ENCODE measurements at places on chromosomes 7 and 10.

- no peak for DNase-seq
These were observed 1.3 kb downstream of the LCOR start for GRCh38 chr10:96833220-96834001.

DNA sequence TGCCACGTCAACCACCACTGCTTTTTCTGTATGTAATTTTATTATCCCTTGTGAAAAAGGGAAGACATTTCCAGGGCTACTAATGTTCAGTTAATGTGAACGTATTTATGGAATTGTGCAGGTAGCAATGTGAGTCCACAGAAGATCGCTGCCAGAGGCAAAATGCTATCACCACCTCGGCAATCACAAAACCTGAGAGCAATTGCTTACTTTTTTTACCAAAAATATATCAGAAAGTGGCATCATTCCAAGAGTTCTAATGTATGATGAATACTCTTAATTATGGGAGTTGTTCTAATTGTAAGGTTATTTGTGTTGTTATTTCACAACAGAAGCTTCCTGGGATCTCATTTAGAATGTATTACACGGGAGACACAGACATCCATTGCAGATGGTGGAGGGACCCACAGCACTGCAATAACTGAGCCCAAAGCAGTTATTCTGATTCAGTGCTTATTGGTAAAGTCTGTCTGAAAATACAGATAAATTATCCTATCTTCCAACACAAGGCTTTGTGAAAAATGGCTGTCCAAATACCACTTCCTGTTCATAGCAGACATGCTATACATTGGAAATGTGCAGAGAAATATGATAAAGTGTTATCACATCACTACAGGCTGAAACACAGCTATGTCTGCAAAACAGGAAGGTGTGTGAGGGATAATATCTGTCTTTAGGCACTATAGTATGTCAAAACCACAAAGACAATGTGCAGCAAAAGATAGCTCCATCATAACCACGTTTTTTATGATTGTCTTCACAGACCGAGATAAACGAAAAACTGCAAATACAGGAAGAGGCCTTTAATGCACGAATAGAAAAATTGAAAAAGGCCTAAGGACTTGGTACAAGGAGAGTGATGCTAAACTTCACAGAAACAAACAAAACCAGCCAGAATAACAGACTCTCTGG lies 102.7 kb downstream of the CABCOCO1 start:
- no peak for DNase-seq

GRCh38 chr7:41110186-41110585 lies 592.7 kb downstream of the INHBA start:
- no peak for DNase-seq

DNA sequence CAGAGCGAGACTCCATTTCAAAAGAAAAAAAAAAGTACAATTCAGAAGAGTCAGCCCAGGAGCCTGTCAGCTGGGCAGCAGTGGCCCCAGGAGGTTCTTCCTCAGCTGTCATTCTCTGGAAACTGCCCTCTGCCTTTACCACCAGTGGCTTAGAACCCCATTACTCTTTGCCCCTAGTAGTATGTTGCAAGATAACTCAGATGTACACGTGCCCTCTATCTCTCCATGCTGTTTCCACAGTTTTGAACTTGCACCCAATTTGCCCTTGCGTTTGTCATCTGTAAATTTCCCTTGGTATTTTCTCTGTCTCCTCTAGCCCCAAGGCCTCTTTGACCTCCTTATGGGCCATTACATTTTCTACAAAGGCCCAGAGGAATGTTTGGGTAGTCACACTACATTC lies 56.7 kb upstream of the PRKAR2B start:
- DNase-seq, result no peak

DNA sequence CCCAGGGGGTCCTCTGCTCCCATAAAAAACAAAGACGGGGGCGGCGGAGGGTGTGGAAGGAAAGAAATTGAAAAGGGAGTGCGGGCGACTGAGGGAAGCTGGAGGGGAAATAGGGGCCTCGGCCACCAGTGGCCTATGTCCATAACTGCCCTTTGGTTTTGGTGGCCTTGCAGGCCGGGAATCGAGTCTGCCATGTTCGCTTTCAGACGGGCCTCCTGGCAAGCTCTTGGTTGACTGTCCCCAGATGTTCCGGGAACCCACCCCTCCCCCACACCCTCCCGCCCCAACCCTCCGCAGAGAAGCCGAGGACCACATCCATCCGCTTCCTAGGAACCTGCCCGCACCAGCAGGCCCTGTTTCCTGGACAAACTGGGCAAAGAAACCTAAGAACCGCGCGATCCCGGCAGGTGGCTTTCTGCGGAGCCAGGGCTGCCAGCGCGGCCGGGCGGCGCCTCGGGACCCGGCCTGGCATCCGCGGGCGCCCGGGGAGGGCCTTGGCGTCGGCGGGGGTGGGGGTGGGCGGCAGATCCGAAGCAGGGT lies 20.0 kb upstream of the GATA3 start:
- DNase-seq, result no peak

GRCh38 chr7:115056019-115056418 lies 134.1 kb downstream of the MDFIC start:
- no peak for DNase-seq

- DNase-seq, result no peak
These were observed 90.3 kb downstream of the HERPUD2 start for GRCh38 chr7:35604595-35604994.
